ENCODE measurements at places on chromosomes 3 and 15.

GRCh38 chr3:38360345-38360744, 13.8 kb downstream of the XYLB start:
- no peak for DNase-seq

- no peak for DNase-seq
Measured at GRCh38 chr15:77030048-77030927, 35.4 kb downstream of the PSTPIP1 start.

GRCh38 chr3:126730376-126730775, 26.3 kb downstream of the CHCHD6 start:
- no peak for DNase-seq

DNA sequence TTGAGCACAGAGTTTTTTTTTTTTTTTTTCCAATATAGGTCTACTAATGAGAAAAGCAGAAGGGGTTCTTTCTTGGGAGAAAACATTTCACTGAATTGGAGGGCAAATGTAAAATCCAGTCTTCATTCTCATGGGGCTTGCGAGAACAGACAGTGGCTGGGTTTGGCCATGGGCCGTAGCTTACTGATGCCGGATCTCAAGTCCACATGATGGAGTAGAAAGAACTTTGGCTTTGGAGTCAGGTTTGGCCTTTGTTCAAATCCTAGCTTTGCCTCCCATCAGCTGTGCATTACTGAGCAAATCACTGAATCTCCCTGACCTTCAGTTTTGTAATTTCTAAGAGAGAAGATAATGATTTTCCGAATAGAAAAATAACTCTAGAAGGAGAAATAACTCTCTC, 59.7 kb downstream of the LMCD1 start:
- DNase-seq: no peak

DNA sequence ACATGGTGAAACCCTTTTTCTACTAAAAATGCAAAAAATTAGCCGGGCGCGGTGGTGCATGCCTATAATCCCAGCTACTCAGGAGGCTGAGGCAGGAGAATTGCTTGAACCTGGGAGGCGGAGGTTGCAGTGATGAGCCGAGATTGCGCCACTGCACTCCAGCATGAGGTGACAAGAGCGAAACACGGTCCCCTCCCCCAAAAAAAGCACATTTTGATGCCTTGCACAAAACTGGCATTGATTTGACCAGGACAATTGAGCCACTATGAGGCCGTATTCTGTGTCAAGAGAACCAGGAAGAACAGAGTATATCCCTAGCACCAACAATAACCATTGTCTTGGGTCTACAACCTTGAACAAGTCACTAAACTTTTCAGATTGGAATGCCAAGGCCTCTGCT, 50.6 kb downstream of the SH3BP5 start:
- DNase-seq: no peak

GRCh38 chr3:4071481-4072184, 231.5 kb upstream of the SETMAR start:
- no peak for DNase-seq

GRCh38 chr3:58502872-58503271, 11.0 kb downstream of the KCTD6 start:
- DNase-seq: no peak

DNA sequence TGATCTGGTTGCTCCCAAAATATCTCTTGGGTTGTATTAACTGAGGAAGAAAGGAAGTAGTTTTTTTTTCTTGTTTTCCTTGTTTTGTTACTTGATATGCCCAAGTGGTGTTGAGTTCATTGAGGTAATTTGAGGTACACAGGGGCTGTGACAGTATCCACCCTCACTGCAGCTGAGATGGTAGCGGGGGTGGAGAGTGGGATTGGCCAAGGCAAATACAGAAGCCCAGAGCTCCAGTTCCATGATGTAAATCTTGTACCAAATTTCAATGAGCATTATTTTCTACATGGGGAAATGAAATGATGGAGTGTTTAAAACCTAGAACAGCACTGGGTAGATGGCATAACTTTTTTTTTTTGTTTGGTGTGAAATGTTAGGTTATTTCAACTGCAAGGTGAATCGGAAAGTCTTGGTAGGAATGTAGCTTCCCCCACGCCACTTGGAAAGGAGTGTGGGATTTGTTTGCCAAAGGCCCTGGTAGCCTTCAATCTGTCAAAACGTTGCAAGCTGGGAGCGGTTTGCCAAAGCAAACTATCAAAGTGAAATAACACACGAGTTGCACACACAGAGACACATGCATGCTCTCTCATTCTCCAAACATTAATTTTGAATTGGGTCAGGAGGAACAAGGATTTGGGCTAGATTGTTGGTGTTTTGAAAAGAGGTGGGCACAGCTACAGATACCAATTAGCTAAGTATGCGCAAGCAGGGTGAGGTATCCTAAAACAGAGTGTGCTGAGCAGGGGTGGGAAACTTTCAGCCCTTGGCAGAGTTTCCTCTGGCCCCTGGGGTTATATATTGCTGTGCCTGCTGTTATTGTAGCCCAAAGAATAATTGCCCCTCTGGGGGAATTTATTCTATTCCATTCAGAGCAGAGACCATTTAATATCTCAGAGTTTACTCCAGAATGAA, 34.6 kb downstream of the THSD4 start:
- no peak for DNase-seq

DNA sequence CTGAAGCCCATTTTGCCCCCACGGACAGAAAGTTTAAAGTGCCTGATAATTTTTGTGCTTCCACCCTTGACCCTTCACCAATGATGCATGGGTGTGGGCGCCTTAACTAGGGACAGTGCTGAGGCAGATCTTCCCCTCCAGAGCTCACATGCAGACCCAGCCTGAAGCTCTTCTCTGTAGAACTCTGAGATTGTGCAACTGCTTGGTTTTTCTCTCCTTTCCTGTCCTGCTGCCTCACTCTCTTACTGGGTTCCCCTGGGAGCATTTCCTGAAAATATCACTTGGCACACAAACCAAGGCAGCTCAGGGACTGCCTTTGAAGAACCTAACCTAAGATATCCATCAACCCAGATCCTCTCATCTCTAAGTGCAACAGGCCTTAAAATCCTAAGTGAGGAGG, 220.3 kb upstream of the STT3B start:
- no peak for DNase-seq

GRCh38 chr15:27563765-27564370, 535.2 kb downstream of the OCA2 start:
- no peak for DNase-seq

- no peak for DNase-seq
Measured at GRCh38 chr3:109132801-109133473, 3.6 kb upstream of the C3orf85 start.

DNA sequence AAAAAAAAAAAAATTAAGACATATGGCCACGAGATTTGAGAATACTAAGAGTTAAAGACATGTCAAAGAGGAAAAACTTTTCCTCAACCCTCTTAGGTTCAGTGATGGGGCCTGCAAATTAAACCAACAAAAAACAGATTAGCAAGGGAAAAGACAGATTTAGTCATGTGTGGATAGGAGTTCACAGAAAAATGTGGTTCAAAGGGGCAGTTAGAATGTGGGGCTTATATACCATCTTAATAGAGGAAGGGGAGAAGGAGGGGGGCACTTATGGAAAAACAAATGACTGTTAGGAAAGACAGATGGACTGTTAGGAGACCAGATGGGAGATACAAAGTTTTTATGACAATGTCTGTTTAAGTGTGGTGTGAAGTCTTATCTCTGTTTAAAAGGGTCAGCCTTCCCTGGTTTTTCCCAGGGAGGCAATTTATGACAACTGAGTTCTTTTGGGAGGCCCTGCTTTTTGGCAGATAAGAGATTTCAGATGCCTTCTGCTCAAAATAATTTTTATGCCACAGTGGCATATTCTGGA, 68.7 kb upstream of the FURIN start:
- DNase-seq: no peak

GRCh38 chr15:64210371-64210770, 47.5 kb upstream of the PPIB start:
- no peak for DNase-seq

DNA sequence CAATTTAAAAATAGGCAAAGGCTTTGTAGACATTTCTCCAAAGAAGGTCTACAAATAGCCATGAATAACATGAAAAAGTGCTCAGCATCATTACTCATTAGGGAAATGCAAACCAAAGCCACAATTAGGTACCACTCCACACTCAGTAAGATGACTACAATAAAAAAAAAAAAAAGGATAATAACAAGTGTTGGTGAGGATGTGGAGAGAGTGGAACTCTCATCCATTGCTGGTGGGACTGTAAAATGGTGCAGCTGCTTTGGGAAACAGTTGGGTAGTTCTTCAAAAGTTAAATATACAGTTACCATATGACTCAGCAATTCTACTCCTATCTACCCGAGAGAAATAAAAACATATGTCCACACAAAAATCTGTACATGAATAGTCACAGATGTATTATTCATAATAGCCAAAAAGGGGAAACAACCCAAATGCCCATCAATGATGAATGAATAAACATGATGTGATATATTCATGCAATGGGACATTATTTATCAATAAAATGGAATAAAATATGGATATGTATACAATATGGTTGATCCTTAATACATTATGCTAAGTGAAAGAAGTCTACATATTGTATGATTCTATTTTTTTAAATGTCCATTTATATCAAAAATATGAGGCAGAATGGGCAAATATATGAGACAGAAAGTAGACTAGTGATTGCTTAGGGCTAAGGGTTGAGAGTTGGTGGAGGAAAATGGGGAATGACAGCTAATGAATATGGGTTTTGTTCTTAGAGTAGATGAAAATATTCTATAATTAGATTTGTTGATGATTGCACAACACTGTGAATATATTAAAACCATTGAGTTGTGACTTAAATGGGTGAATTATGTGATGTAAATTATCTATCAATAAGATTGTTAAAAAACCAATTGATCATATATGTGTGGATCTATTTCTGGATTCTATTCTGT, 66.1 kb upstream of the SMAD3 start:
- no peak for DNase-seq

All from immature natural killer cell (primary cell).